ENCODE measurements at places on chromosomes 12 and 14.

DNA sequence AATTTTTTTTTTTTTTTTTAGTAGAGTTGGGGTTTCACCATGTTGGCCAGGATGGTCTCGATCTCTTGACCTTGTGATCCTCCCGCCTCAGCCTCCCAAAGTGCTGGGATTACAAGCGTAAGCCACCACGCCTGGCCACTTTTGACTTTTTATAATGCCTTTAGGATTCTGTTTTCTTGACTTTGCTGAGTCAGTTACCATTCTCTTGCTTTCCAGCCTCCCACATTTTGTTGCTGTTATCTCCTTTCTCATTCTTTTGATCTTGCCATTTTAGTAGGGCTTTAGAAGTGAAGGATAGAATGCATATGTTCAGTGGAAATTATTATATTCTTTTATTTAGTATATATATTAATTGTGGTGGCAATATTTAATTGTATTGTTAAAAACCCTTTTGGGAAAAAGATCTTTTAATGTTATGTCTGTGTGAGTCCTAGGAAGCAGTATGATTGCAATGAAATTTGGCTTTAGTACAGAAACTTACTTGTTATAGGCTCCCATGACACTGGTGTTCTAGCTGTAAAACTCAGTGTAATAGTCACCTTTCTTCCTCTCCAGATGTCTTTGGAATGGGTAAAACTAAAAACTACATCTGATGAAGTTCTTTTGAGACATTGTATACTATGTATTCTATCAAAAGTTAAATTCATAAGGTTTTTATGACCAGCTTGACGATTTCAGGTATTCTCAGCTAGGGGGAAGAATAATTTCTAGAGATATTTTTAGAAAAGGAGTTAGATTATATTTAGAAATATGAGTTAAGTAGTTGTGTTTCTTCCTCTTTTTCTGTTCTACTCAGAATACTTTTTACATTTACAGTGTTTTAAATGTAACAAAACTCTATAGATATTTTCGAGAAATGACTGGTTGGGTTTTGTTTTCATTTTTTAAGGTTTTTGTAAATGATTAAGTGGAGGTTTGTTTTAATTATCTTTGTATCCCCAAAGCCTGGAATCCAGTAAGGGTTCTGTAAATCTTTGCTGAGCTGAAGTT is 74.7 kb downstream of the APAF1 start:
- DNase-seq, result no peak

DNA sequence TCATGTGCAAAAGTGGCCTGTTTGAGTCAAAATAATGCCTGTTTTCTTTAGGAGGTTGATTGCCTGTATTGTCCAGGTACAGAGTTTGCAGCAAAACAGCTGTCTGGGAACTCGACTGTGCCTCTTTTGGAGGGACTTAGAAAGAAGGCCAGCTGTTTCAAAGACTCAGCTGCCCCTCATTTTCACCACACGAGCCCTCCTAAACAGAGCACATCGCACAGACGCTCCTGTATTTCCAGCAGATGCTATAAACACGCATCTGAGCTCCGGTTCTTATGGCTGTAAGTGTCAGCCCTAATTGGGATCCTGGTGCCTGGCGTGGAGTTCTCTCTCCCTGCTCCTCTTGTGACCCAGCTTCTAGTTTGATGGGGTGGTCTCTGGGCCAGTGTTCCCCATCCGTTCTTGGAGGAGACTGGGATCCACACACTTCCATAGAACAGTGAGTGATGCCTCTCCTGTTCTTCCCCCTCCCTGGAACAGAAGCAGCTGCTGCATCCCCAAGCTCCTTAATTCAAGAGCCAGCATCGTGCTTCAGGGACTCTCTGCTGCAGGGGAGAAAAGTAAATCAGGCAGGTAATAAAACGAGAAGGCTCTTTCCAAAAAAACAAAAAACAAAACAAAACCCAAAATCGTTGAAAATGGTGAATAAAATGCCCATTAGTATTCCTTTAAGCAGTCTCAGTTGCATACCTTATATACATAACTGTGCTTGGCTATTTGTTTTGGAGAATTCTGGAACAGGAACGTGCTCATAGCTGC is 269.0 kb downstream of the SLC15A4 start:
- no peak for DNase-seq

DNA sequence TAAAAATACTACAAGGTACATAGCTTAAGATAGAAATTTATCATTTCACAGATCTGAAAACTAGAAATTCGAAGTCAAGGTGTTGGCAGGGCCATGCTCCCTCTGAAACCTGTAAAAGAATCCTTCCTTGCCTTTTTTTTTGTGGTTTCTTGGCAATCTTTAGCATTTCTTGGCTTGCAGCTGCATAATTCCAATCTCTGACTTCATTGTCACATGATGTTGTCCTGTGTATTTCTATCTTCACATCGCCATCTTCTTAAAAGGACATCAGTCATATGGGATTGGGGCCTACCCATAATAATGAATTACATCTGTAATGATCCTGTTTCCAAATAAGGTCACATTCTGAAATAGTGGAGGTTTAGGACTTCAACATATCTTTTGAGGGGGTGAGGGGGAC is 250.4 kb downstream of the TMTC2 start:
- no peak for DNase-seq

DNA sequence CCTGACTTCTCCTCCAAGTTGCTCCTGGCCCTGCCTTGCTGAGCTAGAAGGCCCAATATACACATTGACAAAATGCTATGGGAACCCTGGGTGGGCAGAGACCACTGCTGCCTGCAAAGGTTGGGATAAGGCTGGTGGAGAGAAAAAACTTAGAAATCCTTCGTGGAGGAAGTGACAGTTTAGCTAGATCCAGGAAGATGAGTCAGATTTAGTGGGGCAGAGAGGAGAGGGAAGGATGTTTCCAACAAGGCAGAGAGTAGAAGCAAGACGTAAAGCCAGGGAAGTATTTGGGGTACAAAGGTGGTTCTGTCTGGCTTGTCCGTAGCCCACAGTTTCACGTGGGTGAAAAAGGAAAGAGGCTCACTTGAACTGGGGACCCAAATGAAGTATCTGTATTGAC is 69.0 kb upstream of the CLMN start:
- no peak for DNase-seq

GRCh38 chr12:109389146-109389545 is 41.4 kb downstream of the MYO1H start:
- DNase-seq, result no peak
